RKO (cell line): ENCODE measurements at places on chromosomes 7 and 10.

- DNase-seq, result no peak
These were observed 12.7 kb upstream of the BTBD16 start for GRCh38 chr10:122258136-122259074.

DNA sequence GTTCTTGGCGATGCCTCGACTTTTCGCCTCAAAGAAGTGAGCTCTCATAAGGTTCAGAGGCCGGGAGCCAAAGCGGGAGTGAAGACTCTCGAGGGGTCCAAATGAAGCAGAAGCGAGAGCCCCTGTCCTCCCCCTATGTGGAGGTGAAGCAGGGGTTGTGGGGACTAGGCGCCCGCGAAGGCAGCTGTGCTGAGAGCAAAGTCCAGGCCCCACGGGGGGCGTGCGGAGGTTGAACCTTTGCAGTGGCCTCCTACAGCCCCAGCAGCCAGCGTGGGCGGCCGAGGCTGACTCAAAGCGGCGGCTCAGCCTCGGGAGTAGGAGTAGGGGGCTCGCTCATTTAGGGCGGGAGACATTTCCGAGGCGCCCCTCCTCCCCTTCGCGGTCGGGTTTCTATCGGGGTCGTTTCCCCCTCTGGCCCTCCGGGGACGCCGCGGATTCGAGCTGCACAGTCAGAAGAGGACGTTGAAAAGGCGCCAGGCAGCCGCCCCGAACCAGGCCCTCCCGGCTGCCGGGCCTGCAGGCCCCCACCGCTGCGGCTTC lies 553 bp upstream of the ADD3 start:
- peak; percentile 30 for DNase-seq

GRCh38 chr7:131546126-131546525 lies 10.3 kb downstream of the PODXL start:
- no peak for DNase-seq

- no peak for DNase-seq
These were observed 31.8 kb downstream of the PCLO start for GRCh38 chr7:83130623-83131545.

- DNase-seq, result peak; percentile 34
These were observed 9.1 kb downstream of the KLF6 start for GRCh38 chr10:3775696-3776551.

GRCh38 chr7:18353339-18353738 lies 142.2 kb upstream of the HDAC9 start:
- DNase-seq, result no peak

DNA sequence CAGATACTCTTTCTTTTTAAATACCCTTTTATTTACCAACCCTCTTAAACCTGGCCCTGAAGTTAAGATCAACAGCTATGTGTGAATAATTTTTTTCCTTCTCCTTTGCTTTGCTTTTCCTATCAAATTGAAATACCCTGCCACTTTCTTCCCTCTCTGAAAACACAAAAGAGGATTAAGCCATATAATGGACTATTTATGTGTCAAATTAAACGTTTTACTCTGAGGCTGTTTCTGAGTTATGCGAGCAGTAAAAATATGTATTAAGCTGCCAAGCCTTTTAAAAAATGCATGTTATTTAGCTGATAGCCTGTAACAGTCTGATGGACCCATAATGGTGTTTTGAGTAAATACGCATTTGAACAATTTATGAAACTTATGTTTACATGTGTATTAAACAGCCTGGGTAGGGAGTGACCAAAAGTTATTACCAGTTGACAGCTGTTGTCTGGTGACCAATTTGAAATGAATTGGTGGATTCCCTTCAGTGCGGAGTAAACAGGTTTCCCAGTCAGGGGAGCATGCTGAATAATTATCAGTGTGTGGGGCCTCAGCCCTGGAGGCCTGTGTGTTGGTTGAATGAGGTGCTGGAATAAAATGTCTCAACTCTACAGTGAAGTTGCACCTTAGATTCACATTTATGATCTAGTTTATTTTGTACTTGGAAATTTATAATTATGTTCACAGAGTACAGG lies 89.6 kb downstream of the AUTS2 start:
- DNase-seq, result no peak
